ENCODE measurements at places on chromosomes 4 and X. TPM values are rescaled to one million over a fixed set of nuclear protein-coding genes. Genes with fewer than 3 reads are reported as not detected.

NOX1 gene
- total RNA-seq, result not detected

DAPP1 gene
- total RNA-seq, result 2.8 TPM

CYLC1 gene
- total RNA-seq, result not detected

TSPAN5 gene
- total RNA-seq, result 5.3 TPM

SPANXN3 gene
- not detected for total RNA-seq

RAB39B gene
- total RNA-seq, result 0.19 TPM

CT45A1 gene
- not detected for total RNA-seq

TMSB15C gene
- total RNA-seq, result 4.0 TPM

SH3TC1 gene
- total RNA-seq, result 45.1 TPM

ASB12 gene
- 0.38 TPM for total RNA-seq

HSFX4 gene
- not detected for total RNA-seq

ADH7 gene
- not detected for total RNA-seq

SUPT20HL1 gene
- 0.48 TPM for total RNA-seq

ODAPH gene
- total RNA-seq, result not detected

F9 gene
- total RNA-seq, result not detected

CLCN4 gene
- total RNA-seq, result 3.7 TPM

GNRHR gene
- not detected for total RNA-seq

MAGEA1 gene
- total RNA-seq, result not detected

PAGE1 gene
- not detected for total RNA-seq

GPRASP3 gene
- total RNA-seq, result 6.7 TPM

KLB gene
- not detected for total RNA-seq

CHIC1 gene
- total RNA-seq, result 12.5 TPM

RGN gene
- 8.4 TPM for total RNA-seq

RUFY3 gene
- total RNA-seq, result 58.5 TPM

USP51 gene
- 2.7 TPM for total RNA-seq

SPCS3 gene
- 184 TPM for total RNA-seq

APELA gene
- total RNA-seq, result not detected

FOXR2 gene
- total RNA-seq, result not detected

SLC2A9 gene
- 10.3 TPM for total RNA-seq

FAM120C gene
- 9.1 TPM for total RNA-seq

MPC1L gene
- total RNA-seq, result not detected

ZFP42 gene
- not detected for total RNA-seq

MFAP3L gene
- 3.0 TPM for total RNA-seq

PRICKLE3 gene
- 8.0 TPM for total RNA-seq

GLOD5 gene
- not detected for total RNA-seq

CXorf51B gene
- not detected for total RNA-seq

SULT1B1 gene
- total RNA-seq, result 7.5 TPM

MID2 gene
- 32.1 TPM for total RNA-seq

PWWP3B gene
- 0.38 TPM for total RNA-seq

BRCC3 gene
- total RNA-seq, result 15.2 TPM

NIPAL1 gene
- 0.48 TPM for total RNA-seq

CEP135 gene
- total RNA-seq, result 6.8 TPM

CDS1 gene
- 0.65 TPM for total RNA-seq

LINC00632 gene
- 829 TPM for total RNA-seq

CDKL2 gene
- total RNA-seq, result 0.71 TPM

CCSER1 gene
- 7.0 TPM for total RNA-seq

DCAF12L2 gene
- total RNA-seq, result 1.1 TPM

TASL gene
- total RNA-seq, result 0.79 TPM
